Endothelial cell of umbilical vein (primary cell): ENCODE measurements at places on chromosomes 6 and 20. TPM values are rescaled to one million over a fixed set of nuclear protein-coding genes. Genes with fewer than 3 reads are reported as not detected.

NRSN1 gene
- not detected in 2 replicates for total RNA-seq

ORC3 gene
- 17.9 and 20.1 TPM in 2 replicates for total RNA-seq

ARMH2 gene
- total RNA-seq: not detected in 2 replicates

TSBP1 gene
- total RNA-seq: not detected in 2 replicates

MBOAT1 gene
- 4.8 and 5.4 TPM in 2 replicates for total RNA-seq

MLN gene
- total RNA-seq: not detected in 2 replicates

ADGB gene
- not detected in 2 replicates for total RNA-seq

GPSM3 gene
- 21.6 and 22.8 TPM in 2 replicates for total RNA-seq

TBP gene
- total RNA-seq: 15.3 and 17.7 TPM in 2 replicates

PACRG gene
- not detected in 2 replicates for total RNA-seq

PKIB gene
- total RNA-seq: not detected in 2 replicates

PXT1 gene
- total RNA-seq: not detected in 2 replicates

LSM2 gene
- 78.1 and 78.6 TPM in 2 replicates for total RNA-seq

PPP1R16B gene
- 52.7 and 68.1 TPM in 2 replicates for total RNA-seq

GPR31 gene
- total RNA-seq: not detected in 2 replicates

TDRD6 gene
- total RNA-seq: 0.05 TPM in 1 of 2 replicates, not detected in the other

SLC17A2 gene
- total RNA-seq: not detected in 2 replicates

NKX2-4 gene
- not detected in 2 replicates for total RNA-seq

TEAD3 gene
- total RNA-seq: 1.1 and 2.0 TPM in 2 replicates

SLC25A27 gene
- 3.4 and 4.0 TPM in 2 replicates for total RNA-seq

TRERF1 gene
- 3.4 and 5.5 TPM in 2 replicates for total RNA-seq

FBXO5 gene
- total RNA-seq: 27.1 and 28.1 TPM in 2 replicates

USP49 gene
- 4.1 and 4.5 TPM in 2 replicates for total RNA-seq

MYLK4 gene
- 0.32 and 0.62 TPM in 2 replicates for total RNA-seq

GGTLC1 gene
- total RNA-seq: not detected in 2 replicates

TPD52L1 gene
- total RNA-seq: 0.29 and 0.83 TPM in 2 replicates

HTR1E gene
- total RNA-seq: not detected in 2 replicates
